Fibroblast of skin of right biceps (primary cell): ENCODE measurements at places on chromosomes 4 and X.

- peak; percentile 4 for DNase-seq
Measured at GRCh38 chrX:24956828-24957227, 58.9 kb downstream of the ARX start.

- no peak for DNase-seq
Measured at GRCh38 chr4:27082776-27083175, 222.1 kb downstream of the STIM2 start.

DNA sequence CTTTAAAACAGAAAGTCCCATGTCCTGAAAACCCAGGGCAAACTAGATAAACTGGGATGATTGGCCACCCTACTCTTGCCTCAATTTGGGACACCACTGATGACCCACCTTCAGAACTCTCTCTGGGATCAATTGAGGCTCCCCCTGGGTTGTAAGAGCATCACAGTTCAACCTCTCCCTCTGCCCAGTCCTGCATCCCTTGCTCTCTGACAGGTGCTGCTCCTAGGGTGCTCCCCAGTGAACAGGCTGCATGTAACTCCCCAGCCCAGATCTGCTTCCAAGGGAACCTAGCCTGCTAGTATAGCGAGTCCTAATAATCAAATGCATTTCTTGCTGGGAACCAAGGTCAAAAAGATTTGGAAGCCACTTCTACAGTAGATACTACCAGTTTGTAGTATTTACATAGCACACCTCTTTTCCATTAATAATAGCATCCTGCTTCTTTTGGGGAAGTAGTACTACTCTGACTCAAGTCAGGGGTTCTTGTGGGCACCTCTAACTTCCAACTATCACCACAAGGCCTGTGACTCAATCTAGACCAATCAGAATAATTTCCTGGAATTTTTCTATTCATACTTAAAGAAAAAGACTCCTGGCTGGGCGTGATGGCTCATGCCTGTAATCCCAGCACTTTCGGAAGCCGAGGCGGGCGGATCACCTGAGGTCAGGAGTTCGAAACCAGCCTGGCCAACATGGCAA is 42.1 kb upstream of the SPINK2 start:
- peak; percentile 31 for DNase-seq

GRCh38 chr4:59565836-59566235 is 1634.3 kb upstream of the ADGRL3 start:
- no peak for DNase-seq

DNA sequence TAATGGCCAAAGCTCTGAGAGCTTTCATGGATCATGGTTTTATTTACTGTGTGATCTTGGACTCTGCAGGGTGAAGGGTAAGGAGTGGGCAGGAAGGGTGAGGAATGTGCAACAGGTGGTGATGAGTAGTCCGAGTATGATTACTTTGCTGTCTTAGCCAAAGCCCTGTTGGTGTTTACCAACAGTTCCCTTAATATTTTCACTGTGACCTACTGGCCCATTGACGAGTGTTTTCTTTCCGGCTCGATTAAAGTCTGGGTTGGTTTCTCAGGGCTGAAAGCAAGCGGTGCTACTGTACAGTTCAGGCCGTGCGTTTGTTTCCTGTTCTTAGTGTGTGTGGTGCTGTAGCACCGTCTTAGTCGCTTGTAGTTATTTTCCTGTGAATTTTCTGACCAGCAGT is 2.6 kb downstream of the ARHGAP24 start:
- no peak for DNase-seq

DNA sequence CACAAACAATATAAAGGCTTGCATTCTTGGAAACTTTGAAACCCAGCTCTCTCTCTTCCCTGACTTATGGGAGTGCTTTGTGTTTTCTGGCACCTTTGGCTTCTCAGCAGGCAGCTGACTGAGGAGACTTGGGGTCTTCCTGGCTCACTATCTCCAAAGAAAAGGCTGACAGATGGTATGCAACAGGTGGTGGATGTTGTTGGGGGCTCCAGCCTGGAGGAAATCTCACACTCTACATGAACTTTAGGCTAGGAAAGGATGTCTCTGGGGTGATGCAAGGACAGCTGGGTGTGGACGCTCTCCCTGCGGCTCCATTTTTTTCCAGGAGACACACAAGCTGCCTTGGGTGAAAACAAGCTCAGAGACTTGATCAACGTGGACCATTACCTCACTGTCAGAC is 67.4 kb downstream of the DNAAF6 start:
- no peak for DNase-seq

GRCh38 chr4:142815834-142816233 is 30.3 kb downstream of the INPP4B start:
- peak; percentile 79 for DNase-seq

DNA sequence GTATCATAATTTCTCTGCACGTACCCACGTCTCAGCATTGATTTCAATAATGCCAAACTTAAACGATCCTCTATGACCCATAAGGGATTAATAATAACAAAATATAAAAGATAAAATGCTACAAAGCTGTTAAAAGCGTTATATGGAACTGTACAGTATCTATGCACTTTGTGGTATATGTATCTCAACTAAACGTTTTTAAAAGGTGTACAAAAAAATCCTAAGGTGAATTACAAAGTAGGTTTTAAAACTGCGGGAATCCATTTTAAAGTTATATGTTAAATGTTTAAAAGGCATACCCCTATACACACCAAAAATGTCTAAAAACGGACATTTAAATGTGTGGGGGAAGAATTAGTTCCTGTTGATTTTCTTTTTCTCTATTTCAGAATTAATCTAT is 860 bp downstream of the ZNF182 start:
- DNase-seq, result no peak

DNA sequence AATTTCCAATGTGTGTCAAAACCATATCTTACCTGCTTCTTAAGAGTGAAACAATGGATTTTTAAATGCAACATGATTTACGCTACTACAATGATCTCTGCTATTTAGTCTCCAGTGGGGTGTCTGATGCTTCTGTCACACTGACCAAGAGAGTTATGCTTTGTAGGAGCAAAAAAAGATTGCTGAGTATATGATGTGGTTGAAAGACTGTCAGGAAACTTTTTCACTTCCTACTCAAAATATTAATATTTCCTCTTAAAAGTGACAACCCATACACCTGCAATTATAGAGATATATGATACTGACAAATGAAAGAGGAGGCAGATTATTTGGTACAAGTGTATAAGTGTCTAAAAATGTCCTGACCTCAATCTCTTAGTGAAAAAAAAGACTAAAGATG is 105.2 kb upstream of the BMP3 start:
- no peak for DNase-seq

- DNase-seq, result no peak
Measured at GRCh38 chr4:124070688-124071484, 641.6 kb downstream of the ANKRD50 start.

DNA sequence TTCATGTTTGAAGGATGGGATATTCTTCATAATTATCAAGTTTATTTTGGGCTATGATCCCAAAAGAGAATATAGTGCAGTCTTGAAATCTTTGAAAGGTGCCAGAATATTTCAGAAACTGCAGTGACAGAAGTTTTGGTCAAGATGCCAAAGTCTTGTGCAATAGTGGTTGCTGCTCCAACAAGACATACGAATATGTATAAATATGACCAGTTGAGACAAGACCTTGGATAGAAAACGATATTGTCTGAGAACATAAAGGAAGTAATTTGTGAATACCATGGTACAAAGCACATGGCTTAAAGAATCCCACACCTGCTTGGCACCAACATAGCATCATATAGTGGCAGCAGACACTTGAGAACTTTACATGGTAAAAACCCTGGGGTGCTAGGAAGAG is 48.6 kb upstream of the AMELX start:
- peak; percentile 35 for DNase-seq

DNA sequence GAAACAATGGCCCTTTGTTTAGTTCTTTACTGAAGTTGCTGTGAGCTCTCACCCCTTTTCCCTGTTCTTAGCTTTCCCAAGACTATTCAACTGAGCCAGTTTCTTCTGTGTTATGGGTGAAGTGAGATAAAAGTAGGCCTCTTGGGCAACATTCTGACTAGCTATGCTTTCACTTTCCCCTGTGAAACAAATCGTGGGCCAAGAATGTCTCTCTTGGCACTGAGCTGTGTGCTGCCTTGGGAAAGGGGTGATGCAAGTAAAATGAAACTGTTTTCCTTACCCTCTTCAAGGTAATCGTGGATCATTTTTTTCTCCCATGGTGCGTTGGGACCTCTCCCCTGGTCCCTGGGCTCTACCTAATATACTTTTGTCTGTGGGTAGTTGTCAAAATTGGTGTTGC is 653.9 kb upstream of the MAGEB2 start:
- no peak for DNase-seq

DNA sequence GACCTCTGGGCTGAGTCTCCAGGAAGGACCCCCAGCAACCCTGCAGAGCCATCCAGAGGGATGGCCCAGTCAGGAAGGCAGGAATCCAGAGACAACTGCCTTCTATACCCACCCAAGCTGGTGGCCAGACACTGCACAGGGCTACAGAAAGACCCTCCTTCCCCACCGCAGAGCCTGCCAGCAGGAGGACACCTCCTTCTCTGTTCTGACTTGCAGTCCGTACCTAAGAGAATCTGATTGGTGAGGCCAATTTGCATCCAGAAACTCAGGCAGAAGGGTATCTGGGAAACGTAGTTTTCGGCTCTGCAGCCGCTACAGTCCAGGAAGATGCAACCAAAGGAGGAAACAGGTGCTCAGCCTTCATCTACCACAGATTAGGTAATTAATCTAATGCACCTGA is 155.4 kb upstream of the FRG1 start:
- no peak for DNase-seq

DNA sequence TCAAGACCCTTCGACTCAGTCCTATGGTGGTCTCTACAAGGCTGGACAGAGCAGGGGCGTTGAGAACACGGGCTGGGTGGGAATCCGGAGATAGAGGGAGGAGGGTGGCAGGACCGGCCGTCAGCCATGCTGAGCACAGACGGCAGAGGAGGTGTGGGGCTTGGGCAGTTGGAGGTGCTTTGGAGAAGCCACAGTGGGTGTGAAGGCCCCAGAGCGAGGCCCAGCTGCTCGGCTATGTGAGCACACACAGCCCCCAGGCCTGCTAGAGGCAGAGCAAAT is 4.2 kb downstream of the PDE6B start:
- DNase-seq, result no peak

GRCh38 chr4:73257234-73257633 is 1.4 kb downstream of the ANKRD17 start:
- DNase-seq, result peak; percentile 84

DNA sequence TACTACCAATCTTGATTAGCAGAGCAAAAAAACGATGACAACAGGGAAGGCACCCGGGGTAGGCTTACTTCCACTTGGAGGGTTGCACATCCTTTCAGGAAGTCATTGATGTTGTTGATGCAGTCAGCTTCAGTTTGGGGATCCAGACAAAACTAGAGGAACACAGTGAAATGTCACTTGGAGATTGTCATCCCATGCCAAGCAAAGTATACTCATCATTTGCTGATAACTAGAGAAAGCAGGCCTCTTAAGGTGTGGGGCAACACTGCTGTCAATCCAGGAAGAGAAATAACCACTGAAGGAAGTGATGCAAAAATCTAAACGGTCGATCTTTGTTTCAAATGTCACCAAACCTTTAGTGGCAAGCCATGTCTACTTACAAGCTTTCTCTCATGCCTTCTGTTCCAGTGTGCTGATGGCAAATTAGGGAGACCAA is 1.4 kb downstream of the ARHGEF6 start:
- DNase-seq, result no peak

DNA sequence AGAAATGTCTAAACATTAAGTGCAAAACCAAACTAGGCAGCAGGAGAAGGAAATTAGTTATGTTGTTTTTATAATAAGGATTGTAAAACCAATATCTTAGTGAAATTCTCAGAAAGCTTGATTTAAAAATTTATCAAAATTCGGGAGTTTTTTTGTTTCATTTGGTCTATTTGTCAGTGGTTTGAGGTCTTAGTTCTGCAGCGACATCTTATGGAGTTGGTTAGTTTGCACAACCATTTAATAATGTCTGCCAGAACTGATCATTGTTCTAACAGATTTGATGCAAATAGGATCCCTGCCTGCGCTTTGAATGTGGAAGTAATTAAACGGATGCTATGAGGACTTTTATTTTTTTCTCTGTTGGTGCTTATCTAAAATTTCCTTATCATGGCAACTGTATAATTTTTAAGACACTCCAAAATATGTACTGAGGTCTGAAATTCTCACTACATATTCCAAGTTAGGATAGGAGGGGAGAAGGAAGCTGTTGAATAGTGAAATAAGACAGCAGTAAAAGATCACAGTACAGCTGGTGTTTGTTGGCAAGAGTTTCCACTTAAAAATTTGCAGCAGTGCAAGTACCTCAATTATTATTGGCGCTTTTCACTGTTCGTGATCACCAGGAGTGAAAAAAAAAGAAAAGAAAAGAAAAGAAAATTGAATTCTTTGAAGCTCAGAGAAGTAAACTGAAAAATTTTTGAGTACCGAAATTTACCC is 2521.4 kb downstream of the ARAP2 start:
- peak; percentile 39 for DNase-seq

DNA sequence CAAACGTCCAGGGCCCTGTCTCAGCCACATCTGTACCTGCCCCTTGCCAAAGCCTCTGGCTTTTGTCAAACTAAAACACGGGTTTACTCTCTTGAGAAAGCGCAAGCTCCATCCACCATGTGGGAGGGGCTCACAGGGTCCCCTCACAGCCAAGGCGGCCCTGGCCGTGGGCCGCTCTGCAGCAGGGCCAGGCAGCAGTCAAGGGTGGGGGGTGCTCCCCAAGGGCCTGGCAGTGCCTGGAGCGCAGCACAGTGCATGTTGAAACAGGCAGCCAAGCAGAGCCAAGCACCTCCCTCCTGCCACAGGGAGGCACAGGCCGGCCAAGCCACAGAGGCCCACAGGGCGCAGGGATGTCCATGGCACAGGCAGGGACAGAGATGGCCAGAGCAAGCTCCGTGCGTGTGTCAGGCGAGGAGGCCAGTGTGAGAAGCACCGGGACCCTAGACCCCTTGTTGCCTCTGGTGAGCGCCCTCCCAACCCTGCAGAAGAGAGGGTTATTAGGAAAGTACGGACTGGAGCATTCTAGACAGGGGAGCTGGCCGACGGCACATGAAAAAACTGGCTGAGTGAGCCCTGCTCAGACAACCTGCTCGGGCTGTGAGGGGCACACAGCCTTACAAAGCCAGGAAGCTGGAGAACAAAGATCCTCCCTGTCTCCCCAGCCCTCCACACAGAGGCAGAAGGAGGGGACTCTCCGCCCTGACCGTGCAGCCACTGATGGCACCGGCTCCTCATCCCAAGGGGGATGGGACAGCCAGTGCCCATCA is 39.0 kb downstream of the FAM53A start:
- no peak for DNase-seq
